ENCODE measurements at places on chromosomes 12 and 14.

DNA sequence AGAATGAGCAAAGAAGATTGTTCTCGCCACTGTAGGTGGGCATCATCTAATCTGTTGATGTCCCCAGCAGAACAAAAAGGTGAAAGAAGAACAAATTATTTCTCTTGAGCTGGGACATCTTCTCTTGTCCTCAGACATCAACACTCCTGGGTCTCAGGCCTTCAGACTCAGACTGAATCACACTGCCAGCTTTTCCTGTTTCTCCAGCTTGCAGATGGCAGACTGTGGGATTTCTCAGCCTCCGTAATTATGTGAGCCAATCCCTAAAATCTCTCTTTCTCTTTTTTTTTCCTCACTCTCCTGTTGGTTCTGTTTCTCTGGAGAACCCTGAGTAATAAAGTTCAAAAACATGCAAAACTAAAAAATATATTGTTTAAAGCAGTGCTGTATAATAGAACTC, 3.7 kb upstream of the TMPRSS12 start:
- DNase-seq, result no peak

DNA sequence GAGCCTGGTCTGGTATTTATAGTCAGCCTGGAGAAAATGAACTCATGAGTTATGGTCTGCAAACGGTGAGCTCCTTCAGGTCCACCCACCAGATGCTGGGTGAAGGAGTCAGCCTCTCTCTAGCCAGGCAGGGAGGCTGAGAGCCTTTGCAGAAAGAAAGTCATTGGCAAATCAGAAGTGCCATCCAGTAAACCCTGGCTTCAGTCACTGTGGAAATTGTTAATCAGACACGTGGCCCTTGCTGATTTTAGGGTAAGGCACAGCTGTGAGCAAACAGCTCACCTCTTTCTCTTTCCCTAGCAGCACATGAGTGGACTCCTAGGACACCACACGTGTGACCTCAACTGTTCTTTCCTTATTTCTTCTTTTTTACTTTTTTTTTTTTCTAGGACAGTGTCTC, 44.9 kb downstream of the CHST11 start:
- DNase-seq, result no peak

- no peak for DNase-seq
These were observed 31.8 kb downstream of the CCDC198 start for GRCh38 chr14:57461777-57462320.

DNA sequence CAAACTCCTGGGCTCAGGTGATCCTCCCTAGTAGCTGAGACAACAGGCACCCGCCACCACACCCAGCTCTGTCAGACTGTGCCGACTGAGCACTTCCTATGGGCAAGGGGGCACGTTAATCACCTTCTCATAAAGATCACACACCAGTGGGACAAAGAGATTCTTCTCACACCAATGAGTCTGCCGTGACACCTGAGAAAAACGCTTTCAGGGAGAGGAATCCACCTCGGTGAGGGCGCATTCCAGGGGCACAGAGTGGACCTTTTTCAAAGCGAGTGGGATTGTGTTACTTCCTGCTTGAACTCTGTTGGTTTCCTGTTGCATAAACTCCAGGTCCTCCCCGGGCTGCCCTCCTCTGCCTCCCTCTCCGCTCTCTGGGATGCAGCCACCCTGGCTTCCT, 17.5 kb upstream of the SCARB1 start:
- DNase-seq, result no peak

DNA sequence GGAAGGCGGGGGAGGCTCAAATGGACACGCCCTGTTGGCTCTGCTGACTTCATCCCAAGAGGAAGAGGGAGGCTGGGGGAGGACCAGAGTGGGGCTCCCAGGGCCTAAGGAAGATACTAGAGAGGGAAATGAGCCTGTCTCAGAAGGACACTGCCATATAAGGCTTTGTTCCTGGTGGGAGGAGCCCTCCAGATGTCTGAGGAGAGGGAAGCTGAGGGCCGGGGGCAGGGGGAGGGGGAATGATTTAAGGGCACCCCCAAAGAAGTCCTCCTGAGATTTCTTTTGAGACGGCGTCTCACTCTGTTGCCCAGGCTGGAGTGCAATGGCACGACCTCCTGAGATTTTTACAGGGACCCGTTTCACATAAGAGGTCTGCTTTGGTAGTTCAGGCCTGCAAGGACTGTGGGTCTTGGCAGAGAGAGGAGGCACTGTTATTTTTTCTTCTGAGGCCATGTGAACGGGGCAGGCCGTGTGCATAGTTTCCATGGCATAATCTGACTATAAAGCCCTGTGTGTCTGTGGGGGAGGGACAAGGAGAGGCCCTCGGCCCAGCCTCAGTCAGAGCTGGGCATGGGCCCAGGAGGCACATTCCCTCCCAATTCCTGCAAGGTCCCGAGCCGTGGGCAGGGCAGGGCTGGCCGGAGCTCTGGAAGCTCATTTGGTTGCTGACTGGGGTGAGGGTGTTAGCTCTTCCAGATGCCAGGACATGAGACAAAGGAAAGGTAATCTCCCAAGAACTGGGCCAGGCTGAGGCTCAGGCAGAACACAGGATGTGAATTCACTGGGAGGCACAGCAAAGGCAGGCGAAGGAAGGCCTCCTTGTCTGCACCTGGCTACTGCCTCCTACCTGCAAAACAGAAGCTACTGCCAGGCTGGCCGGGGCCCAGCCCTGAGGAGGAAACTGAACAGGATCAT, 22.2 kb upstream of the PLEKHG3 start:
- no peak for DNase-seq

- DNase-seq, result no peak
These were observed 119.4 kb downstream of the CAND1 start for GRCh38 chr12:67388331-67389138.

- DNase-seq, result no peak
These were observed 11.0 kb upstream of the JPH4 start for GRCh38 chr14:23589606-23590005.

- no peak for DNase-seq
These were observed 4.7 kb upstream of the TC2N start for GRCh38 chr14:91872011-91872501.

DNA sequence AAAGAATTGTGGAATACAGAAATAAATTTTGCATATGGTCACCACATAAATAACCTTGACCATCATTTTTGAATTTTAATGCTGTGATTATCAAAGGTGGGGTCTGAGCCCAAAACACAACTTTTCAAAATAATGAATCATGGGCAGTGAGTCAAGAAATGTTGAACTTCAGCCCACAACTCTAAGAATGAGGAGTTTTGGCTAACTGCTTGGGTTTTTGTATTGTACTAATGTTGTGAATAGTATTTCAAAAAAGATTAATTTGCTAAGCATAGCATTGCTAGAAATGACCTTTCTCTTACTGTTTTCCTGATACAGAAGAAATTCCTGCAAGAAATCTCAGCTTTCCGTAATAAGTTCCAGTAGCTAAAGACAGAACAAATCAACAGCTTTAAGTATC, 24.4 kb upstream of the YARS2 start:
- DNase-seq, result no peak

DNA sequence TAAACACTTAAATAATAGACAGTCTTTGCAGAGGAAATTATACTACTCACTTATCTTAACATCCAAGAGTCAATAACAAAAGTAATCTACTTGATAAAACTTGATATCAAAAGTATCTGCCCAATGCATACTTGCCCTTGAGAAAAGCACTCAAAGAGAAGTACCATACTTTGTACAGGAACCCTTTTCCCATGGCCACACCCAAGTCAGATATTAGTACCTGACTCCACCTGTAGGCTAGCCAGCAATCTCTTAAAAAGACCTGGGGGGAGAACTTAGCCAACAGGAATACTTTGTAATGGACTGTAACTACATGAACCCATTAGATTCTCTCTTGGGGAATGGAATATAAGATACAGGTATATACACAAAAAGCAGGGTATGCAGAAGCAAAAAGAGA, 99.6 kb upstream of the HECTD1 start:
- DNase-seq, result no peak

DNA sequence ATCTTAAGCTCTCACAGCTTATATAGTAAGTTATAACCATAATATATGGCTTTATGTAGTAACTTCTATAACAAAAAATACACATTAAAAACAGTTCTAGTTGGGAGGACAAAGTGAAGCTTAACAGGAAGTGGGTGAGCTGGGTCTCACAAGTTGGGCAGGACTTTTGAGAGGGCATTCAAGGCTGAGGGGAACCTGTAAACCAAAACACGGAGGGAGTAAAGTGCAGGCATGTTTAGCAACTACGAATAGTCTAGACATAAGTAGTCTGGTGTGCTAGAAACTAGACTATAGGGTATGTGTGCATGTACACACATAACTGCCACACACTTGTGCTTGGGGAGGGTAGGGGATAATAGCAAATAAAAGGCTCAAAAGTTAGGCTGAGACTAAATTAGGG, 14.2 kb upstream of the NEK9 start:
- DNase-seq, result no peak

GRCh38 chr14:105496831-105497591, 6.0 kb downstream of the TEDC1 start:
- DNase-seq, result no peak

DNA sequence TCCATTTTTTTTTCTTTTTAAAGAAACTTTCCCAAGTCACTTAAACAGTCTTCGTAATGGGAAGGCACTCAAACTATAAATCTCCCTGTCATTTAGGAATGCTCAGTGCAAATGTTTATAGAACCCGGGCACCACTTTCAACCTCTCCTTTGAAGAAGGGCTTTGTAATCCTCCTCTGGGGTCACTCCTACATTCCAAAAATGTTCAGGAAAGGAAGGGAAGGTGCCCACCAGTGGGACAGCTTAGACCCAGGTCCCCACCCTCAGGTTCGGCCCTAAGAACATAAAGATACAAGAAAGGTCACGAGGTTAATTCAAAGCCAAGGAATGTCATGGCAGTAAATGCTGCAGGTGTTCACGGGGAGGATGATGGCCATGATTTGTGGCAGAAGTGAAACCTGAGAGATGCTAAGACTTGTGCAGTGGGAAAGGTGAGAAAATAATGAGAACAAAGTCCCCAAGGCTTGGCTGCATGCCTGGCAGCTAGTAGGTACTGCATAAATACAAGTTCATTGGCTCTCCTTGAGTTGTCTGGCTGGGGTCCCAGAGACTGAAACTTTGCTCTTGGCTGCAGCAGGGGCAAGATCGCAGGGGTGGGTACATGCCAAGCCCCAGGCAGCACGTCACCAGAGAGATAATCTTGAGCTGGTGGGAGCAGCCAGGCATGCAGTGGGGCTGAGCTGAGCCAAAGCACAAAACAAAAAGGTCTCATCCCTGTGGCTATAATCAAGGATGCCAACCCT, 21.1 kb downstream of the KRT18 start:
- no peak for DNase-seq

DNA sequence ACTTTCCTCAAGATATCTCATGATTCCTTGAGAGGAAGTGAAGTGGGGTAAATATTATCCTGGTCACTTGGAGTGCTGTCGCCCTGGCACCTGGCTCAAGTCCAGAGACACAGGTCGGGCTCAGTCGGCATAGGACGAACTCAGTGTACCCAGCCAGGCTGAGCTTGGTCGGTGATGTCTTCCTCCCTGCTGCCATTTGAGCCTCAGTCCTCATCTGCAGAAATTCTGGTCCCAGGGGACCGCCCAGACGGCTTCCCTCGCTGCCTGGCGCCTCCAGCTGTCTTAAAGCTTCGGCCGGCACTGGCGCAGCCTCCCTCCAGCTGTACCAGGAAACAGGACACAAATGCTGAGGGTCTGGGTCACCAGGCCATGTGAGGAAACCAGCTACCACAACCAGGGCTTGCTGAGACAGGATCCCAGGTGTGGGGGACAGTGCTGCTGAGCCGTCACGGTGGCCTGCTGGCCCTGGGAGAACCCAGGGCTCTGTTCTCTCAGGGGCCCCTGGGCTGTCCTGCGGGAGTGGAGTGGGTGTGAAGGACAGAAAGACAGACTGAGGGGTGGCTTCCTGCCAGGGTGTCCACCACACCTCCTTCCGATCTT, 5.0 kb upstream of the KLC1 start:
- DNase-seq, result no peak

- no peak for DNase-seq
These were observed 50.9 kb downstream of the RIN3 start for GRCh38 chr14:92564344-92565039.

DNA sequence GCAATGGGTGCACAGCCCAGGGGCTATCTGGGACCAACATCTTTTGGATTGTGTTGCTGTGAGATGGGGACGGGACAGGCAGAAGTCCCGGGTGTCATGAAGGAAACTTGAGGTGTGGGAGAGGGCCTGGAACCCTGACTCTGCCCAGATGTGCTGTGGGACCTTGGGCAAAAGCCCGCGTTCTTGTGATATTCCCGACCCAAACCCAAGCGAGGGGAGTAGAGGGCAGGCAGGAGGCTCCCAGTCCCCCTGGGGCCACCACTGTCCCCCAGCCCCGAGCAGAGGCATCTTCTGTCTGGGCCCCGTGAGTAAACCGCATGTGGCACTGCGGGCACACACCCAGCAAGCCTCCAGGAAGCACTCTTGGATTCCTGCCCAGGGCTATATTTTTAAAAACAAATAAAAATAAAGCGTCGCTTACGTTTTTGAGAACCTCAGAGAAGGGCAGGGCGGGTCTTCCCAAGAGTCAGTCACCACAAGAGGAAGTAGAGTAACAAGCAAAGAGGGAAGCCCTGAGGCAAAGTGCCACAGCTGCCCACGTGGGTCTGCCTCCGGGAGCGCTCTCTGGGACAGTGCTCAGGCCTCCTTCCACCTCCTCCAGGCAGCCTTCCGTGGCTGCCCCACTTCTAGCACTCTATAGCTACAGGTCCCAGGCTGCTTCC, 39.5 kb downstream of the BEGAIN start:
- no peak for DNase-seq

DNA sequence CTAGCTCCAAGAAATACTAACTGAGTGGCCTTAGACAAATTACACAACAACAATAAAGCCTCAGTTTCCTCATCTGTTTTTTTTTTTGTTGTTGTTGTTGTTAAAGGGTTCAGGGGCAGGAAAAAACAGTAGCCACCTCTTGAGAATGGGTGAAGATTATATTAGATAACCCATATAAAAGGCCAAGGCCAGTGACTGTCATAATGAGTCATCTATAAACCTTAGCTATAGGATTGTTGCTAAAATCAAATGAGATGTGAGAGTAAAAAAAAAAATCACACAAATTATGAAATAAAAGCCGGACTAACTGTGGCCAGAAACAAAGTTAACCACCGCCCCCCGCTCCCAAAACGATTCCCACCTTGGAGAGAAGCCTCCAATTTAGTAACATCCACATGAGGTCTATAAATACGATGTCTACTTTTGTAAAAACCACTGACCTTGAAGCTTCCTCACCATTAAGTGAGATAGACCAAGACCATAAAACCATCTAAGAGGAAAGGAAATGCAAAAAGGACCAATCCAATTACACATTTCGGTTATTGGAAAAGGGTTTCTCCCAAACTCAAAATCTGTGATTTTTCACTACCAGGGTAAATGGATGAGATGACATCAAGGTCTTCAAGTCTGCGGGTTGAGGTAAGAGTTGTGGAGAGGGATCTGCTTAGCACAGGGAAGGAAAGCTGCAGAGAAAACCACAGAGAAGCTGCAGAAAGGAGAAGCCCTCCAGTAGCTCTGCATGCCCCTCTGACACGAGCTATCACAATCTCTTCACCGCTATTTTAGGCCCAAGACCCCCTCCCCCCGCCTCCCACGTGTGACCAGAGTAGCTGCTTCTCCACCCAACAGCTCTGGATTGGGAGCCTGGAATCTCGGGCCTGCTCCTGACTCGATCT, 1.0 kb downstream of the NAA25 start:
- no peak for DNase-seq

GRCh38 chr12:64675795-64676194, 65.5 kb downstream of the RASSF3 start:
- no peak for DNase-seq

GRCh38 chr14:21437063-21437901, 18.6 kb downstream of the CHD8 start:
- DNase-seq, result peak; percentile 89
